ENCODE measurements at places on chromosomes 5 and 9.

GRCh38 chr5:15233566-15233965 lies 266.4 kb upstream of the FBXL7 start:
- DNase-seq: no peak

- DNase-seq: no peak
These were observed 86.1 kb downstream of the SV2C start for GRCh38 chr5:76169146-76169905.

DNA sequence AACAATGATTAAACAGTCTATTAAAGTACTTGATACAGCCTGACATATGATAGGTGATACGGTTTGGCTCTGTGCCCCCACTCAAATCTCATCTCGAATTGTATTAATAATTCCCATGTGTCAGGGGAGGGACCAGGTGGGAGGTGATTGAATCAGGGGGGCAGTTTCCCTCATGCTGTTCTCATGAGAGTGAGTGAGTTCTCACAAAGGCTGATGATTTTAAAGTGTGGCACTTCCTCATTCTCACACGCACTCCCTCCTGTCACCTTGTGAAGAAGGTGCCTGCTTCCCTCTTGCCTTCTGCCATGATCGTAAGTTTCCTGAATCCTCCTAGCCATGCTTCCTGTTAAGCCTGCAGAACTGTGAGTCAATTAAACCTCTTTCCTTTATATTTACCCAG lies 40.1 kb upstream of the TARS1 start:
- DNase-seq: no peak

- no peak for DNase-seq
These were observed 241.8 kb upstream of the MSX2 start for GRCh38 chr5:174482607-174483024.

- DNase-seq: no peak
These were observed 243.4 kb upstream of the KLF4 start for GRCh38 chr9:107732781-107733522.

- DNase-seq: no peak
These were observed 8.8 kb upstream of the NACC2 start for GRCh38 chr9:136103651-136104487.

DNA sequence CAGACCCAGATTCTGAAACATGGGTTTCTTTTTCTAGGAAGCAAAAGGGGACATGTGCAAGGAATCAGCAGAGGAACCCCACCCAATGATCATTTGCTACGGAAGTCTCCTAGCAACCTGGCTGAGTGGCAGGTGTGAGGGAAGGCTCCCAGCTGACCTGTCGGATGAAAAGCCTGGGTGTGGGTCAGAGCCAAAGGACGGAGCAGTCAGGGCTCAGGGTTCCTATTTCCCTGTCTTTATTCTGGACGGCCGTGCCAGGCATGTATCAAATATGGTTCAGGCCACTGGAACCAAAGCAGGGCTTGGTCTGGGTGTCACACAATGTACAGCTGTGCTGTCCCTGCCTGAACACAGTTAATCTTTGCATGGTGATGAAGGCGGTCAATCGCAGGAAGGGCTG lies 20.1 kb downstream of the STK10 start:
- DNase-seq: no peak

DNA sequence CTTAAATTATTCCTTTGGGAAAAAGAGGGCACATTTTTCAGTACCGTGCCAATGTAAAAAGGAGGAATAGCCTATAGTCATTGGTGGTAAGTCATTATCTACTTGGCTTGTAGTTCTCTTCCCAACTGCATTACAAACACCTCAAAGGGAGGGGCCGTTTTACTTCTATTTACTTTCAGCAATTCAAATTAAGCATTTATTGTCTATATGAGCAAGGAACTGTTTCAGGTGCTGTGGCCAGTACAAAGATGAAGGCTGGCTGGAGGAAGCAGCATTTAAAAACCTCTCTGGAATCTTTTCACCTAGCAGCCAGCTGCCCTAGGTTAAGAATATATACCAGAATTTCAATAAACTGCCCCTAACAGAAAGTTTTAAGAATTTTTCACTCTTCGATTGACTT lies 48.9 kb downstream of the SEMA6A start:
- DNase-seq: no peak

DNA sequence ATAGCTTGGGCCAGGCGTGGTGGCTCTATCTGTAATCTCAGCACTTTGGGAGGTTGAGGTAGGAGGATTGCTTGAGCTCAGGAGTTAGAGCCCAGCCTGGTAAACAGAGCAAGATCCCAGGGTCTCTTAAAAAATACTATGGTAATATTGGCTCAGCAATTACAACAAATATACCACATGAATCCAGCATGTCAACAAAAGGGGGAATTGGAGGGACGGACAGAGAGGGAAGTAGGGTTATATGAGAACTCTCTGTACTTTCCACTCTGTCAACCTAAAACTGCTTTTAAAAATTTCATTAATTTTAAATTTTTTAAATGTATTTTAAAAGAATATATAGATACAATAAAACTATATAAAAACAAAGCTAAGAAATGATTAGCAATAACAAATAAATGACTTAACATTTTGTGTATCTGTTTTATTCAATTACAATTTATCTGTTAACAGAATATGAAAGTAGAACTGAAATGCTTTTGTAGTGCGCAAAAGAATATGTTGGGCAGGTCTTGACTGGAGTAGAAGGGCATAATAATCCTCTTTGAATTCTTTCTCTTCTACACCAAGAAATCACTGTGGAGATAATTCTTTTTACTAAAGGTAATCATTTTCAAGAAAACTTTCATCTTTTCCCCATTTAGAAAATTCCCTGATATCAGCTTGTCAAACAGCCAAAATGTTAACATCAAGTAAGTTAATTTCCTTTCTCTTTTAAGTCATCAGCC lies 12.9 kb upstream of the CDC42SE2 start:
- no peak for DNase-seq

All from breast epithelium (tissue), 4 donors.